Upper lobe of left lung (tissue), 6 donors: ENCODE measurements at places on chromosomes 7 and 10.

GRCh38 chr7:118349604-118350003, 125.1 kb downstream of the ANKRD7 start:
- H3K36me3 ChIP-seq = no peaks in the 10 kb centered on the region
- H3K4me1 ChIP-seq = no peaks in the 10 kb centered on the region
- H3K4me3 ChIP-seq = no peak overlapping the region
- DNase-seq = no peak
- H3K27ac ChIP-seq = no peak overlapping the region

DNA sequence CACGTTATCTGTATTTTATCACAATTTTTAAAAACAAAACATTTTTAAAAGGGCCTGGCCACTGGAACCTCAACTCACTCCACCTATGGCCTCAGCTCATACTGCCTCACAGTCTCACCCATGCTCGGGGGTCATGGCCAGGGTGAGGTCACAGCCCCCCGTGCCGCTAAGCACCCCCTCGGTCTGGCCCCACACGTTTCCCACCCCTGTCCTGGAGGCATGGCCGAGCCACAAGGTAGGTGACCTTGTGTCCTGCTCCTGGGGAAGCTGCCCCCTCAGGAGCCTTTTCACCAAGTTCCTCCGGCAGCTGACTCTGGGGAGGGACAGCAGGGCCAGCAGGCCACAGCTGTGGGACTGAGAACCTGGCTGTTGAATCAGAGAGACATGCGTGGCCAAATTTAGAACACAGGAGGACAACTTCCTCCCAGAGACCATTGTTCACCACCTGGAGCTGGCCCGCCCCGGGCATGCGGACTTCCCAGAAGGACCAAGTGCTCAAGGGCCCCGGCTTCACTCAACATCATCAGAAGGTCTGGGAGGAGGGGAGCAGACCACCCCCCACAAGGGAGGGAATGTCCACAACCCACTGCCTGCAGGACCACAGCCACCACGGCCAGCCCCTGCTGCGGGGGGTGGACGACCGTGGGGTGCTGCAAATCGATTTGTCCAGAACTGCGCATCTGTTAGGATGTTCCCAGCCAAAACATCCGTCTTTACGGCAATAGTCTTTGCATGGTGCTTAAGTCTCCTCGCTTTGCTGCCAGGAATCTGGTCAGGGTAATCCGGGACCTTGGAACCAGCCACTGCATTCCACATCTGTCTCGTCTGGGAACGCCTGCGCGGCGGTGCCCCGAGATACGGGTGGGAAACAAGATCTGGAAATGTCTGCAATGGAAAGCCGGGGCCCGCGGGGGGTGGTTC, 48.6 kb upstream of the PDGFA start:
- H3K27me3 ChIP-seq = no peaks in the 10 kb centered on the region
- H3K27ac ChIP-seq = no peak overlapping the region
- DNase-seq = peak; percentile 83
- H3K4me1 ChIP-seq = no peaks in the 10 kb centered on the region
- no peaks in the 10 kb centered on the region for H3K36me3 ChIP-seq
- H3K4me3 ChIP-seq = no peak overlapping the region

DNA sequence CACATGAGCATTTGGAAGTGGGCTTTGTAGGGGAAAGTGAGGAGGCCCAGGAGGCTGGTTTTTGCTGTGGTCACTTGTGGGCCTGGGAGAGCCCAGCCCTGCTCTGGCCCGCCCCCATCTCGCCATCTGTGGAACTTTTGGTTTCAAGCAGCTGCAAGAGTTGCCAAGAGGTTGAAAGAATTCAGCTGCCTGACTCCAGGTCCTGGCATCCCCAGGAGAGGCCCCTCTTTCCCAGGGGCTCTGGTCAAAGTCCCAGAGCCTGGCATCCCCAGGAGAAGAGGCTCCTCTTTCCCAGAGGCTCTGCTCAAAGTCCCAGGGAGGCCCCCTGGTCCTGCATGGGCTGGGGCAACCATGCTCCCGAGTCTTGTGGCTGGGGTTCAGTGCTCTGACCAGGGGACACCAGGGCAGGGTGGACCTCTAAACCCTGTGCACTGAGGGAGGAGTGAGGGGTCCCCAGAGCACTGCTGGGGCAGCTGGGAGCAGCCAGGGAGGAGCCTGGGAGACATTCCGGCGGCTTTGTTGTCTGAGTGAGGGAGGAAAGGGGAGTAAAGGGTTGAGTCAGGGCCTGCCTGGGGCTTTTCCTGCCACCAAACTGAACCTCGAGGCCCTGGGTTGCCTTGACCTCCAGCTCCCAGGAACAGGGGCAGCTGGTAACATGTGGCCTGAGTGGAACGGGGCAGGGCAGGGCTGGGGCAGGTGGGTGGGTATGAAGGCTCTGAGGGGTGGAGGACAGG, 27.7 kb upstream of the CSGALNACT2 start:
- no peak for DNase-seq
- no peaks in the 10 kb centered on the region for H3K27me3 ChIP-seq
- H3K4me3 ChIP-seq = no peak overlapping the region

DNA sequence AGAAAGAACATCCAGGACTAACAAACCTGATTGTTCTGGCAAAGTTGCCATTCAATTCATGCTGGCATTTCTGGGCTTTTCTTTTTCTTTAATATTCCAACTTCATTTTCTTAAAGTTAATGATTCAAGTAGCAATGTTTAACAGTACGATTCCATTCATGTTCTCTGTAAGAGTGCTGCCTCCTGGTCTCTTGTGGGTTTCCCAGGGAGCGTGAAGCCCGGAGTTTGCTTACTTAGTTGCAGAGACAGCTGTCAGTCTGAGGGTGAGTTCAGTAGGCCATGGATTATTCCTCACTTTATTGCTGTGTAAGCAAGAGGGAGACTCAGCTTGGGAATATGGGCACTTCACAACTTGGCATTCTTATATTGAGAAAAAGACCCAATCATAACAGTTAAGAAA, 142.2 kb downstream of the TWIST1 start:
- H3K4me3 ChIP-seq = no peak overlapping the region
- no peaks in the 10 kb centered on the region for H3K4me1 ChIP-seq
- H3K36me3 ChIP-seq = no peaks in the 10 kb centered on the region
- no peak overlapping the region for H3K27ac ChIP-seq
- no peaks in the 10 kb centered on the region for H3K27me3 ChIP-seq
- no peak for DNase-seq

GRCh38 chr7:92133737-92134270, 473 bp downstream of the CYP51A1 start:
- H3K27ac ChIP-seq = peak overlapping the region; percentile 97
- H3K4me1 ChIP-seq = peaks cover 17% of the 10 kb centered on the region
- H3K27me3 ChIP-seq = no peaks in the 10 kb centered on the region

- no peaks in the 10 kb centered on the region for H3K4me1 ChIP-seq
- H3K27ac ChIP-seq = no peak overlapping the region
- no peak for DNase-seq
- H3K4me3 ChIP-seq = no peak overlapping the region
- H3K36me3 ChIP-seq = no peaks in the 10 kb centered on the region
These were observed 248.3 kb downstream of the ADARB2 start for GRCh38 chr10:1488970-1489548.

GRCh38 chr10:119575991-119576390, 20.8 kb downstream of the TIAL1 start:
- H3K4me3 ChIP-seq = no peak overlapping the region
- DNase-seq = no peak
- peaks cover 5% of the 10 kb centered on the region for H3K4me1 ChIP-seq
- no peaks in the 10 kb centered on the region for H3K27me3 ChIP-seq
- peaks cover 39% of the 10 kb centered on the region for H3K36me3 ChIP-seq
- no peak overlapping the region for H3K27ac ChIP-seq

- H3K27ac ChIP-seq = no peak overlapping the region
- H3K4me1 ChIP-seq = no peaks in the 10 kb centered on the region
- no peak overlapping the region for H3K4me3 ChIP-seq
- H3K27me3 ChIP-seq = no peaks in the 10 kb centered on the region
These were observed 656.8 kb upstream of the ANKRD30A start for GRCh38 chr10:36468620-36469019.
